ENCODE measurements at places on chromosomes 2 and 18.

GRCh38 chr2:60512062-60512622 is 41.3 kb downstream of the BCL11A start:
- no peak for DNase-seq

DNA sequence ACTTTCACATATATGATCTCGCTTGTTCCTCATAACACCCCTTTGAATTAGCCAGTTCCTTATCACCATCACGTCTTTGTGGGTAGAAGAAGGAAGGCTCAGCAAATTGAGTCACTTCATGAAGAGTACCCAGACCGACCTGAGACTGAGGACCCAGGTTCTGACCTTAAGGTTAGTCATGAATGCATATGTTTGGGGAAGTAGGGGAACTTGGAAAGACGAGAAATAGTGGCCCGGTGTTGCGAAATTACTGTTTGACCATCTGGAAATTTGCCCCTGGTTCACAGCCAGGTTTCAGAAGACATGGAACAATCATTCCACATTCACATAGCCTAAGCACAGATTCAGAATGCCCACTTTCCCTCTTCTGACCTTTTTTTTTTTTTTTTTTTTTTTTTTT is 59.8 kb downstream of the MEIS1 start:
- peak; percentile 57 for DNase-seq

DNA sequence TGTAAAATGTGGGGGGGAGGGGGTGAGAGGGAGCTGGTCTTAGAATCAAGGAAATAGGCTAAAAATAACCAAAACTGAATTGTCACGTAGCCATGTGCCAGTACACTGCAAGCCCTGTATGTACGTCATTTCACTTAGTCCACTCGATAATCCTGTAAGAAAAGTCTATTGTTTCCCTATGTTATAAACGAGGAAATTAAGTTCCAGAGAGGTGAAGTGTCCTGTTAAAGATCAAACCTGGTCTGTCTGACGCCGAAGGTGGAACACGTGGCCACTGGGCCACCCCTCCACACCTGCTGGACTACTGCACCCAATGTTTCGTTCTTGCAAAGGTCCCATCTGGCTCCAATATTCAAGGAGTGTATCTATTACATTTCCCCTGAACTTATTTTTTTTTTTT is 29.6 kb downstream of the TFCP2L1 start:
- no peak for DNase-seq

GRCh38 chr2:7992612-7993602 is 688.9 kb upstream of the ID2 start:
- peak; percentile 42 for DNase-seq

DNA sequence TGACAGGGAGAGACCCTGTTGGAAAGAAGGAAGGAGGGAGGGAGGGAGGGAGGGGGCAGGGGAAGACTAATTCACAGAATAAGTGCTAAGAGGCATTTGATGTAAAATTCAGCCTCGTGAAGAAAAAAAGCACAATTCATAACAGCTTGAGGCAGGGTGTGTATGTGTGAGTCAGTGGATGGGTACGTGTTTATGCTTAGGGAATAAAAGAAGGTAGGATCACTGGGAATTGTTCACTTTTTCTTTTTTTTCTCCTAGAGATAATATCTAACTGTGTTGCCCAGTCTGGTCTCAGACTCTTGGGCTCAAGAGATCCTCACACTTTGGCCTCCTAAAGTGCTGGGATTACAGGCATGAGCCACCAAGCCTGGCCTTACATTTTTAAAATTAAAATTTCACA is 39.2 kb downstream of the WDR33 start:
- peak; percentile 38 for DNase-seq

DNA sequence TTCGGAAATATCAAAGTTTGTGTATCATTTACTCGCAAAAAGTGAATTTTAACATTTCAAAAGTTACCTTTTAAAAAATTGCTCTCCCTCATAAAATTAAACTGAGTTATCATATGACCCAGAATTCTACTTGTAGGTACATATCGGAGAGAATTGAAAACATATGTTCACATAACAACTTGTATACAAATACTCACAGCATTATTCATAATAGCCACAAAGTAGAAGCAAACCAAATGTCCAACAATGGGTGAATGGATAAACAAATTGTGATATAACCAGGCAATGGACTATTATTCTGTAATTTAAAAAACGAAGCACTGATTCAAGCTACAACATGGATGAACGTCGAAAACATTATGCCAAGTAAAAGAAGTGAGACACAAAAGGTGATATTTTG is 412.0 kb upstream of the TCF4 start:
- DNase-seq = peak; percentile 22

All from fibroblast of skin of right biceps (primary cell).